ENCODE measurements at places on chromosomes 11 and 22.

DNA sequence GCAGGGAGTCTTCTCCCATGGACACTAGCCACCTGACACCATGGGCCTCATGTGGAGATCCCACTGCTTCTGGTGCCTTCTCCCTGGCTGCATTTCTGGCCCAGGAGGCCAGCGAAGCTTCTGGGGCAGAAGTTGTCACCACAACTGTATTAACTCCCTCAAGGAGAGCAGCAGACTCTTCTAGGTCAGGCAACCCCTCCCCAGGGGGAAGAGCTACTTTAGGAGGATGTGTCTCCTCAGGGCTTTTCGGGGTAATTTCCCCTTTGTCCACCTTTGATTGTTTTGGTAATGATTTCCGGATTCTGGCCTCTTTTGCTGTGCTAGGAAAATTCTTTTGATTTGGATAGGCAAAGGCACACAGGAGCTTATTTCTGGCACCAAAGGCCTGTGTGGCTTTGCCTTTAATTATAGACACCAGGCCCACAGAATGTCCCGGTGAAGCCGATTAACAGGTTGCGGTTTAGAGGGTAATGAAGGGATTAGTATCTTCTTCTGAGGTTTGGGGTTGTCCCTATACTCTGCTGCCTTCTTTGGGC lies 8.9 kb upstream of the UCP2 start:
- DNase-seq = no peak

GRCh38 chr22:19115628-19116027 lies 6.6 kb downstream of the DGCR2 start:
- DNase-seq = no peak

DNA sequence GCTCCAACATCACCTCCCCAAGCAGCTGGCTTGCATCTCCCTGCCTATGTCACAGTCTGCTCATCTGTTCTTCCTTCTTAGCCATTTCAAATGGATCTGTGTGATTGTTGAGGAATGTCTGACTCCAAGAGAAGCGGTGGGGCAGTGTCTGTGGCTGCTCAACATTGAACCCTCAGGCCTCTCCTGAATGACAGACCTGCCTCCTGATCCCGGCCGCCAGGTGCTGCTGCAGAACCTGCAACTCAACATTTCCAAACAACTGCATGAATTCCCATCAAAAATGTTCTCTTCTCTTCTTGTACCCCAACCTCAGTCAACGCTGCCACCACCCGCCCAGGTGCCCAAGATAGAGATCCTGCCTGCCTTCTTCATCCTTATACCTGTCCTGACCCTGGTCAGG lies 132.5 kb downstream of the FBXO7 start:
- no peak for DNase-seq

- no peak for DNase-seq
Observed at GRCh38 chr11:3845246-3845645, 4.5 kb upstream of the RHOG start.

DNA sequence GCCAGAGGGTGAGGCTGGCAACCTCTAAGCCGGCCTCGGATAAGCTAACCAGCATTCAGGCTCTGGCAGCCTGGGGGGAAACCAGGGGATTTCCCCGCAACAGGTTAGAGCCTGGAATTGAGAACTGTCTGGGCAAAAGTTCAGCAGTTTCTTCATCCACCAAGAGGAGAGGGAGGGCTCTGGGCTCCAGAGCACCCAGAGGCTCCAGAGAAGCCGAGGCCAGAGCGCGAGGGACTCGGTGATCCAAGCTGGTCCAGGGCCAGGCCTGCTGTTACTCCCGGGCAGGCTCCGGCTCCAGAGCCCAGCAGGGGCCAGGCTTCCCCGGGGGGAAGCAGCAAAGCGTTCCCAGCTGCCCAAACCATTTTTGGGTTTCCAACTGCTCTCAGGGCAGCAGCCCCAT lies 13.3 kb upstream of the SH3BP1 start:
- no peak for DNase-seq

DNA sequence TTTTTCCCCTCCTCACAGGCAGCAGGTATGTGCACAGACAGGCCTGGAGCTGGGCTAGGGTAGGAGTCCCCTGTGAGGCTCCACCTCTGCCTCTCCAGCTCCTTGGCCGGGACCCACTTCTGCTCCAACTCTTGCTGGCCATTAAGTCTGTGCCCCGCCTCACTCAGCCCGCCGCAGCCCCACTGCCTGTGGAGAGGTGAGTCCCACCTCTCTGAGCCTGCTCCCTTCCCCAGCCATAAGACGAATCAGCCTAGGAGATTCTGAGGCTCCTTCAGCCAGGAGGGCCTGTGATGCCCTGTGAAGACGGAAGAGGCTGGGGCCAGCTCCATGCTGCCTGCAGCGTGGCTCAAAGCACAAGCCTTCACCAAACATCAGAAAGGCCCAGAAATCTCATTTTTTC lies 23.0 kb downstream of the TSKU start:
- no peak for DNase-seq

DNA sequence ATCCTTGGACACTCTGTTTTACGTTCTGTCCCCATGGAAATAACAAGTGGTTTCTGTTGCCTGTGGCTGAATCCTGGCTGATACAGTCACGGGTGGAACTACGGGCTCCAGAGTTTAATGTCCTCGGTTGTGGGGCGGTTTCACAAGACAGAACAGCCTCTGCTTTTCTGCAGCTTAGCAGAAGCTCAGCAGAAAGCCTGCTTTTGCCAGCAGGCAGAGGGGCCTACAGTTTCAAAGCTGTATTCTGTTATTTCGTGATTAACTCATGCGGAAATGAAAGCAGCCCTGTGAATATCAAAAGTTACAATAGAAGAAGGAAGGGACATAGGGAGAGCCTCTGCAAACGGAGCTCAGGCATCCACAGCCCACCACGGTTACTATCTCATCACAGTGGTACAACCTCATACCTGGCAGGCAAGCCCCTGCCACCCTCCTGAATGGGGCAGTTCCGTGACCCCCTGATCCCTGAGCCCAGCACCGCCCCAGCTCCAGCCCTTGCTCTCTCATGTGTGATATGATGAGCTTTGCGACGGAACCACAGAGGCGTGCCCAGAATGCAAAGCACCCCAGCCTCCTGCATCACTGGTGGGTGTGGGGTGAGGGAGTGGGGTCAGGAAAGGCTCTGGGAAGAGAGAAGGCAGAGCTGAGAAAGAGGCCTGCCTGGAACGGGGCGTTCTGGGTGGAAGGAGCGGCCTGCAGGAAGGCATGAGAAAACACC lies 360.6 kb downstream of the BRD1 start:
- no peak for DNase-seq

- no peak for DNase-seq
Observed at GRCh38 chr11:46134061-46134460, 12.8 kb upstream of the PHF21A start.

DNA sequence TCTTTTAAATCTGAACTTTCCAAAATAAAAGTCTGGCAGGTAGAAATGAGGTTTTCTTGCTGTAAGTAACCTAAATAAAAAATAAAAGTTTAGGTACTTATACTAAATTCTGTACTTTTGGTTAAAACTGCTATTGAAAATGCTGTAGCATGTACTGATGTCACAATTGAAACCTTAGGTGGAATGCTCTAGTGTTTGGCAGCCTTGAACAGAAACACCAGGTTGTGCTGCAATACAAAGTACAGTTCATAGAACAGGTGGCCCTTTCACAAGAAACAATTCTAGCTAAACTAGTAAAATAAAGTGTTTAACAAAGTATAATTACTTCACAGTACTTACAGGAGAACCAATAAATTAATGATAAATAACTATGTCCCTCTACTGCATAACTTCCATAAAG lies 25.1 kb downstream of the NPAT start:
- no peak for DNase-seq

- DNase-seq = no peak
Observed at GRCh38 chr22:27616033-27616432, 185.5 kb downstream of the MN1 start.

DNA sequence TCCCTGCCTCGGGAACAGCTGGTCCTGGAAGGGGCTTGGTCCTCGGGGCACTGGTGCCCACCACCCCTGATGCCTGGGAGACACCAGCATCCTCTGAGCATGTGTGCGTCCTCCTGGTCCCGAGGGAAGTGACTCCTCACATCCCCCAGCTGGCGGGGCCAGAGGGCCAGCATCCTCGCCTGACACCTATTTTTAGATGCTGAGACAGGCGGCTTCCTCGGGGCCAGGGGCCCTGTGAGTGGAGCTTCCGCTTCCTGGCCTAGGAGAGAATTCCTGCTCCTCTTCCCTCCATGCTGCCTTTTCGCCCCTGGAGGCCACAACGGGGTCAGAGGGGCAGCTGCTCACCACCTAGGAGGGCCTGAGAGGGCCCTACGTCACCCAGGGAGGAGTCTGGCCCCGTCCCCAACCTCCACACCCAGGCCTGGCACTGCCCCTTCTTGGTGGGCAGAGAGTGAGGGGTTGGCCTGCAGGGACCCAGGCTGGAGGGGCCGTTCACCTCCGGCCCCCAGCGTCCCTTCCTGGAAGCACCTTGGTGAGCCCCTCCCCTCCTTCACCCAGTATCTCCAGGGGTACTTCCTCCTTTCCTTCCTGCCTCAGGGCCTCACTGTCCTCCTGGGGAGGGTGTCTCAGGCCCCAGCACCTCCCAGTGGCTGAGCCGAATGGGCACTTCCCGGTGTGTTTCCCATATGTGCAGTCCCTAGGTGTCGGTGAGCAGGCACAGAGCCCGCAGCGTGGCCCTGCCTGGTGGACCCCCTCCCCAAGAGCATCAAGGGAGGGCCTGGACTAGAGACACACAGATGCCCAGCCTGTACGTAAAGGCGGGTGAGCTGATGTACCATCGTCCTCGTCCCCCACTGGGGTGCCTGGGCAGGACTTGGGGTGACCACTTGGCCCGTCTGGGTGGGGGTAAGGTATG lies 6.1 kb downstream of the CD81 start:
- DNase-seq = no peak

DNA sequence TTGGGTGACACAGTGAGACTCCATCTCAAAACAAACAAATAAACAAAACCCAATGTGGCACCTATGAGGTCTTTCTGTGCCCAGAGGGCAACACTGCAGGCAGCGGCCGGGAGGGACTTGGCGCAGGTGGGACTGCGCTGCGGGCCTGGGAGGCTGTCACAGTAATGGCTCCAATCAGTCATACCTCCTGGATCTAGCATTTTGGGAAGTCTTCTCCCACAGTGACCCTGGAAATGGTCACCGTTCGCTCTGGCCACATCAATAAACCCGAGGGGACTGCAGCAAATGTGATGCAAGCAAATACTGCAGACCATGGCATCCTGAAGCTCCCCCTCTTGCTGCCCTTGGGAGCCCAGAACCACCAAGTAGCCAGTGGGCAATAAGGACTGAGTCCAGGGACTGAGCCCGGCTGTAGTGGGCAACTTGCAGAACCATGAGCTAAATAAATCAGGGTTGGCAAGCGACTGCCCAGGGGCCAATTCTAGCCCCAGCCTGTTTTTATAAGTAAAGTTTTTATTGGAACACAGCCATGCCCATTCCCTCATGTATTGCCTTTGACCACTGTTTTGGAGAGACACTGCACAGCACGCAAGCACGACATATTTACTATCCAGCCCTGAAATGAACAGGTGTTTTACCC lies 15.4 kb downstream of the SHANK2 start:
- no peak for DNase-seq

- no peak for DNase-seq
Observed at GRCh38 chr11:76802151-76802550, 19.0 kb downstream of the TSKU start.

DNA sequence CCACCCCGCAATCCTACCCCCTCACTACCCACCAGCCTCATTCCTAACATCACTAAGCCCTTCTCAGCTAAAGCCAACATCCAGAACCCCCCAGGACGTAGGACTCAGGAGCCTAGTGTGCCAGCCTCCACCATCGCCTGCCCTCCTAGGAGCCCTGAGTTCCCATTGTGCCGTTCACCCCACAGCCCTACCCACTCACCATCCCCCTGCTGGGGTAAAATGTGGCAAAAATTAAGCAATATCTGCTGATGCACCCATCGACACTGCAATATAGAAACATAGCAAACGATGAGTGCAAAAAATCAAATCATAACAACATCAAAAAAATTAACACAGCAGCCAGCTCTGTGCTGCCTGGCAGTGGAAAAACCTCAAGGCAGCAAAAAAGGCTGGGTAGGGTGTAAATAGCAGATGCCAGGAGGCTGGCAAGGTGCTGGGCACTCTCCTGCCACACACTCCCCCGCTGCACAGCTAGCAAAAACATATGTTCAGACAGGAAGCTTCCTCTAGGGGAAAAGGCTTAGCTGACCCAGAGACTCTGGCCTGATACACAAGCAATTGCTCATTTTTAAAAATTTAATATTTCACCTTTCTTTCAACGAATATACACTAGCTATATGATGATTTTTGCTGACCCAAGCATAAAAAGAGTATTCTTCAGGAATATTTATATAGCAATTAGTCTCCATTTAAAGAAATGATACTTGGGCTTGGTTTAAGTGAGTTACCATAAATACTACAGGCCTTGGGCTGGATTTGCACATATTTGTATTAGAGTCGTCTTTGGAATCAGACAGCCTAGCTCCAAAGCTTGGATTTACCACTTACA lies 33.8 kb downstream of the PRDM10 start:
- DNase-seq = no peak

- DNase-seq = no peak
Observed at GRCh38 chr11:104699981-104700380, 198.3 kb downstream of the CASP12 start.

DNA sequence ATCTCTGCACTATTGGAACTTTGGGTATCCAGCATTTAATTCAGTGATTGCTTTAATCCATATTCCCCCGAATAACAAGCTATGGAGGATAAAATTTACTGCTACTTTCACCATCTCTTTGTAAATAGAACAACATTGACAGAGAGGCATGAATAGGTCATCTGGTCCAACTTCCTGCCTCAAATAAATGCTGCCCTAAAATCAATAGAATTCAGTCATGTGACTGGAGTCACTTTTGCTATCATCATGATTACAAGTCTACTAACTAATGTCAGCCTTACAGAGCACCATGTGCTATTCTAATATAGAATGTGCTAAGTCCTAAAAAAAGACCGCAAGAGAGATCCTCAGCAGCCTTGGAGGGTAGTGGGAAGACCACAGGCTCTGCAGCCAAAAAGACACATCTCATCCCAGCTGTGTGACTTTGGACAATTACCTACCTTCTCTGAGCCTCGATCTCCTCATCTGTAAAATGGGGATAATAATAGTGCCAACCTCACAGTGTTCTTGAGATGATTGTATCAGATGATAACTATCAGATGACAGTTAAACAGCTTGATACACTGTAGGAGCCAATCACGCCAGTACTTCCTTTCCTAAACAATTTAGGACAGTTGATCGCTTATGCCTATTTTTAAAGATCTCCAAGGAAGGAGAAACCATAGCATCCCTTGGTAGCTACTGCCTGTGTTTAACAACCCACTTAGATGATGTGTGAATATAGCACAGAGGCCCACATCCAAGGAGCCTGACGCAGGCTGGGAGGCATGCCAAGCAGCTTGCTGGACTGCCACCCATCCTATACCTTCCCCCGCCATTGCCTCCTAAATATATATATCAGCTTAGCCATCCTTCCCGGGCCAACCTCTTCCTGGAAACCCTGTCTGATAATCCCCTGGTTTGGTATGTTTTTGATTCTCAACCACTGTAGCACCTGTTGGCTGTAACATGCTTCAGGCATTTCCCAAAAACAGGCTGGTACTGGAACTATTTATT lies 77.3 kb upstream of the PHF21A start:
- DNase-seq = no peak

GRCh38 chr11:114348200-114349191 lies 51.8 kb downstream of the C11orf71 start:
- no peak for DNase-seq

- no peak for DNase-seq
Observed at GRCh38 chr11:73325036-73325981, 17.2 kb downstream of the ARHGEF17 start.
